Activated gamma-delta T cell (primary cell): ENCODE measurements at places on chromosomes 5 and 9.

- DNase-seq = no peak
Measured at GRCh38 chr5:9207817-9208418, 338.0 kb downstream of the SEMA5A start.

DNA sequence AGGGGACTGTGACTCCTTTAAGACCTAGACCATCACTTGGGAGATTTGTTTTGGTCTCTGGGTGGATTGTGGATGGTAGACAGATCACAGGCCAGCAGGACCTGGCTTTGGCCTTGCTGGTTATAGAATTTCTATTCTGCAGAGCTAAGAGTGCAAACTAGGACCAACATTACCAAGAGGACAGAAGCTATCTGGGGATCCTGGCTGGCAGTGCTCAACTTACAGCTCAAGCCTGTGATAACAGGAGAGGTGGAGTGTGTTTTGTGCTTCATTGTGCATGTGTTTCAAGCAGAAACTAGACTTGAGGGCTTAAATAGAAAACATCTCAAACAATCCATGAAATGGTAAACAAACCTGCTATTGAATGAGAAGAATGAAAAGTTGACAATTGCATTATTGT lies 106.7 kb downstream of the ZNF462 start:
- no peak for DNase-seq

- DNase-seq = no peak
Measured at GRCh38 chr5:93674866-93675459, 66.4 kb downstream of the POU5F2 start.

DNA sequence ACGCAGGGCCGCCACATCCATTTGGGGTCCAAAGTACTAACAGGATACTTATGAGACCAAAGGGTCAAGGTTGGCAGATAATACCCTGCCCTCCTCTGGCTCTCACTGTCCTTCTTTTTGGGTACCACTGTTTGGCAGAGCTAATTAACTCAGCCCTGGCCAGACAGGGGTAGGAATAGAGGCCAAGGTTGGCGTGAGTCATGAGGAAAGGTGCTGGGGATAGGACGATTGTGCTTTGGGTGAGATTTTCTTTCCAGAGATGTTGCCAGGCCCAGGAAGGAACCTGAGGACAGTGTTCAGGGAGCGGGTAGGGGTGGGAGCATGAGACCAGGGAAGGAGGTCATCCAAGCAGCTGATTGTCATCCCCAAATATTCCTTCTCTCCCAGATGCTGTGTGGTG lies 191.8 kb upstream of the PANK3 start:
- no peak for DNase-seq

DNA sequence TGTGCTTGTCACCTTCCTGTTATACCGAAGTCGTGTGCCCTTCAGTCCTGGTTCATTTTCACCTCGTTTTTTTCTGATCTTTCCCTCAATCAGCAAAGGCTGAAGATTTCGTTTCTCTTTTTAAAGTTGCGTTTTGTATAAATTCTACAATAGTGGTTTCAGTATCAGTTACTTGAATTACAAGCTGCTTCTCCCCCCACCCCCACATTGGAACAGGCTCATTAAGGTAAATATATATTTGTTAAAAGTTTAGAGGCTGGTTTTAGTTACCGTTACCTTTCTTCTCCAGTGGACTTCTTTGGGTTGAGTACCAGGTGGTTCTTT lies 881 bp downstream of the SUB1 start:
- DNase-seq = no peak

DNA sequence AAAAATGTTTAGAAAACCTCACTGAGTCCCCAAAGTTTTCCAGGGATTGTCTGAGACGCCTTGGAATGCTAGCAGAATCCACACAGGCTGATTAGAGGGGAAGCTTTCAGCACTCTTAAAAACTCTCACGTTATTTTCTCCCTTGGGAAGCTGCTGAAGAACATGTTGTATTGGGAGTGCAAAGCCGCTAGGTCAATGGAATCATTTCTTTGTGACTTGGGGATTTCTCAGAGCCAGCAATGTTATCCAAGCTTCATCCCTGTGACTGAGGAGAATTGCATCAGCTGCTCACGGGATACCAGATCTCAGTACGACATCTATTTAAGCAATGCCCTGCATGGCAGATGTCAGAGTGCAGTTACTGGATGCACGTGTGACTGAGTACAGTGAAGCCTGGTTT lies 426.4 kb upstream of the MPDZ start:
- DNase-seq = no peak

GRCh38 chr5:142800776-142801494 lies 30.8 kb downstream of the ARHGAP26 start:
- DNase-seq = no peak

DNA sequence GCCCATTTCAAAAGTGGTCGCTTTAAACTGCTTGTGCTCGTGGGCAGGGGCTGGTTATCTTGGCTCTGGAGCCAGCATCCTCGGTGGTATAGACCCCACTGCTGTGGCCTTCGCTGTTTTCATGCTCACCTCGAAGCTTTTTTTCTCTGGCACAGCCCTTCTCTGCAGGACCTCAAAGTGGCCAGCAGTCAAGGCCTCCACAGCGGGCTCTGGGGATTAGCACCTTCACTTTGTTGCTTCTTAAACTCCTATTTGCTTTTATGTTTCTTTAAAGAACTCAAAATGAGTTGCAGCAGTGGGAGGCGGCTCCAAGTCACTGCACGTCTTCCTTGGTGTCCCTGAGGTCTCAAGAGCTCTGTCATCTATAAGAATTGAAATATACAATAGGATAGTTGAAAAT lies 165.1 kb downstream of the CACNA1B start:
- no peak for DNase-seq

GRCh38 chr5:81181576-81182316 lies 51.4 kb upstream of the CKMT2 start:
- DNase-seq = no peak

DNA sequence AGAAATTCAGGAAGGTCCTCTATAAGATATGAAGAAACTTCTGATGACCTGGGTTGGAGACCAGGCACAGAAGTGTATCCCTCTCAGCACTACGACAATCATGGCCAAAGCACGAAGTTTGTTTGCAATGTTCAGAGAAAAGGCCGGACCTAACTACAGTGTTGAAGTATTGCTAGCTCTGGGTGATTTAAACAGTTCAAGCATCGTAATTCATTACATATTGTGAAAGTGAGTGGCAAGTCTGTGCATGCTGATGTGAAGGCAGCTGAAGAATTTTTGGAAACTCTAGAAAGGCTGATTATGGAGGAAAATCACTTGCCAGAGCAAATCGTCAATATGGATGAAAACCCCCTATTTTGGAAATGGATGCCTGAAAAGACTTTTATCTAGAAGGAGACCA lies 67.2 kb upstream of the PANK3 start:
- no peak for DNase-seq

DNA sequence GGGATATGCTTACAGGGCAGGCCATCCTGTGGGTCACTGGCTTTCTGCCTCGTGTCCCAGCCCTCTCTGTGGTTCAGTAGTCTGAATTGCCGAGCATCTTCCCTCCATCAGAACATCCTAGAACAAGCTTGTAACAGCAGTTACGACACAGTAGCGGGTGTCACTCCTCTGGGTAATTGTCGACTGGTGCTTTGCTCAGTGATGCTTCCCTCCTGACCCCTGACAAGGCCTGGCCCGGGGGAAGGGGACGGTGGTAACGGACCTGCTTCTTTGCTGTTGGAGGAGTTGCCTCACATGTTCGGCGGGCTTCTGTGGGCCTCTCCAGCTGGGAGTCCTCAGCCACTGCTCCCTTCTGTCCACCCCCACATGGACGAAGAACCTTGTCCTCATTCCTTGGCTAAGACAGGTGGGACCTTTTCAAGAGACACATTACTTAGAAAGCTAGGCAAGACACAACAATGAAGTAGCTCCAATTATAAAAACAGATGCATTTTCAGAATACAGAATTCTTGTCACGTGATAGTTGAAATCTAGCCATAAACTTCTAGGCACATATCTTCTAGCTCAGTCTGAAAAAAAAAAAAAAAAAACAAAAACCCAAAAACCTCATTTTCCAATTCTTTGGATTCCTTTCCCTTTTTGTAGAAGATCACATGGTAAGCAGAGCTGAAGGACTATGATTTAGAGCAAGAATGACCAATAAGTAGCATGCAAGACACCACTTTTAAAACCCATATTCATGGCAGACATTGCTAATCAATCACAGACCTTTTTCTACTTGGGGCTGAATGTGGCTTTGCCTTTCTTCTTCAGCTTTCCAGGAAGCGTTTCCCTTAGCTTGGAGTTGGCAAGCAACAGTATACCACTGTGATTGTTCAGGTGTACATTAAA lies 25.0 kb downstream of the HMCN2 start:
- DNase-seq = no peak

DNA sequence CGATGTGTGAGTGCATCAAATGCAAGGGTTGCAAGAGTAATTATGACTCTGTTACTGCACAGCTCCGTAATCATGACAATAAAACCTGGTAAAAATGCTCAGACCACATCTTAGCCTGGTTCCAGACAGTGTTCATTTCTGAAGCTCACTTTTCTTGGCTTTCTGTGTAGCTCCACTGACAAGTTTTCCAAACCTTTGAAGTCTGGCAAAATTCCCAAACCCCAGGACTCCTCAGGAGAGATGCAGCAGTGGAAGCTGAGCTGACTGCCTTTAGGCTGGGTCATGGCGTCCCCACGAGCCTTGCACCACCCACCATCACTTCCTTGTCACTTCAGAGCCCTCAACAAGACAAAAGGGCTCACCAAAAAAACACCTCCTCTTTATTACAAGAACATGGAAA lies 131.6 kb upstream of the TAS2R1 start:
- no peak for DNase-seq

- DNase-seq = no peak
Measured at GRCh38 chr5:32551865-32552264, 33.5 kb upstream of the SUB1 start.

- no peak for DNase-seq
Measured at GRCh38 chr5:9540791-9541190, 5.1 kb downstream of the SEMA5A start.

DNA sequence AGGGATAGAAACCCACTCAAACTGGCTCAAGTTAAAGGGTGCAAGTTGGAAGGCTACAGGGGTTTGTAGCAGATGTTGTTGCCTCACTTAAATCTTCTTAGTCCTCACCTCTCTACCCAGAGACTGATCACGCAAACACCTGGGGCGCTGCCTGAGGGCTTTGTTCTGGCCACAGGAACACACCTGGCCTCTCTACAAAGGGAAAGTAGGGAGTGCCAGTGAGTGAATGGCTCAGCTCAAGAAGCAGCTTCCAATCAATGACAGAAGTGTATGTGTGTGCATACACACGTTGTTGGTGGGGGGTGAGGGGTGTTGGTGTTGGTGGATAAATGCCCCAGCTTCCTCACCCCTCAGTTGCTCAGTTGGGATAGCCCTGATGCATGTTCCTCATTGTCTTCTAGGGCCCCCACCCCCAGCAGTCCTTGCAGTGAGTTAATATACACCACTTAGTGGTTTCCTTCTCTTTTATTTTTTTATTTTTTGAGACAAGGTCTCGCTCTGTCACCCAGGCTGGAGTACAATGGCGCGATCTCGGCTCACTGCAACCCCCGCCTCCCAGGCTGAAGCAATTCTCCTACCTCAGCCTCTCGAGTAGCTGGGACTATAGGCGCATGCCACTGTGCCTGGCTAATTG lies 30.6 kb upstream of the CTNNA1 start:
- DNase-seq = no peak
